ENCODE measurements at places on chromosomes 3 and 15.

GRCh38 chr3:188814581-188814980 is 357.2 kb upstream of the TPRG1 start:
- no peak for DNase-seq

DNA sequence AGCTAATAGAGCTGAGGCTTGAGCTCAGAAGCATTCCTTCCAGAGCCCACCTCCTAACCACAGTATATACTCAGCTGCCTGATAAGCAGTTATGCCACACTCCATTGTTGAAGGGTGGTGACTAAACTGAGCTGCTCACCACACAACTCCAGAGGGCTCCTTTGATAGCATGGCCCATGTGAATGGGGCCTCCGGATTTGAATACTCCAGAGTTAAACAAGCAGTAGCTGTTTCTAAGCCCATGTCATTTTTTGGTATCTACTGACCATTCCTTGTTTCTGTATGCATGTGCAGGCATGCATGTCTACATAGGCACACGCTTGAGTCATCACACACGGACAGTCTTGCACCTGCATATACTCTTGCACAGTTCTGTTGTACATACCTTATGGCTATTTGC is 28.9 kb downstream of the IGSF10 start:
- no peak for DNase-seq

DNA sequence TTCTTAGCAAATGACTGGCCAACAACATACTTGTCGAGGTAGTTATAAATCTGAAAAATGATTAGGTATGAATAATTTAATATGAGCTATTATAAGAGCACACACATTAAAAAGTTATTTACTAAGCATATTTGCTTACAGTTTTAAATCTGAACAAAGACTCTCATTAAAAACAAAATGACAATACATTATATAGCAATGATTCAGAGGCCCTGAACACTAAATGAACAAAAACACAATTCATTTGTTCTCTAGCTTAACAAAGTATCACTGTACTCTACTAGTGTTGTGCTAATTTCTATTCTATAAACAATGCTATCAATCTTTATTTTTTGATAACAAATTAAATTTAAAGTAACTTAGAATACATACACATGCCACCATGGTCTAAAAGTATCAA is 21.0 kb downstream of the CLPX start:
- DNase-seq, result no peak

- DNase-seq, result peak; percentile 75
Measured at GRCh38 chr3:64267721-64268604, 42.7 kb upstream of the PRICKLE2 start.

DNA sequence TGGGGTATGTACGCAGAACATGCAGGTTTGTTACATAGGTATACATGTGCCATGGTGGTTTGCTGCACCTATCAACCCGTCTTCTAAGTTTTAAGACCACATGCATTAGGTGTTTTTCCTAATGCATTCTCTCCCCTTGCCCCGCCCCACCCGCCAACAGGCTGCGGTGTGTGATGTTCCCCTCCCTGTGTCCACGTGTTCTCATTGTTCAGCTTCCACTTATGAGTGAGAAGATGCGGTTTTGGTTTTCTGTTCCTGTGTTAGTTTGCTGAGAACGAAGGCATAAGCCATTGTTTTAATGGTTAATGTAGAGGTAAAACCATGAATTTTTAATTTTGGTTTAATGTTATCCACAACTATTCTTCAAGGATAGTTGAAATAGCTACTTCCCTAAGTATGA is 346.8 kb upstream of the EPHA6 start:
- no peak for DNase-seq

DNA sequence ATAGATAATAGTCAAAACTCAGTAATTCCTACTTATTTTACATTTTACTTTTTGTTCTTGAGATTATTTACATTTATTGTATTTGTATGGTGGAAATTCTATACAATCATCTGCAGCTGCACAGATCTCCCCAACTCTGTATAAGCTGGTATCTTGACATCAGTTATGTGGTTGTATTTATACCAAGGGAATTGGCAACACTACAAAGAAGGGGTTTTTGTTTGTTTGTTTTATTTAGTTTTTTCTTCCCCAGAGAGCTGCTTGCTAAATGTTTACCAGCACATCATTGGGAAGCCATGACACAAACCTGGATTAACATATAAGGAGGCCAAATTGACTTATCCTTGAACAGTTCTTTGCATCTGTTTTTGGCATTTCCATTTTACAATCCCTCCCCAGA is 389.2 kb upstream of the KCNMB2 start:
- no peak for DNase-seq

GRCh38 chr3:170485294-170485693 is 66.6 kb downstream of the CLDN11 start:
- no peak for DNase-seq

GRCh38 chr3:12675115-12675810 is 11.3 kb upstream of the RAF1 start:
- DNase-seq, result no peak

- DNase-seq, result no peak
Measured at GRCh38 chr15:41341519-41341918, 8.8 kb downstream of the NUSAP1 start.

GRCh38 chr15:81880314-81880713 is 165.5 kb downstream of the MEX3B start:
- no peak for DNase-seq

DNA sequence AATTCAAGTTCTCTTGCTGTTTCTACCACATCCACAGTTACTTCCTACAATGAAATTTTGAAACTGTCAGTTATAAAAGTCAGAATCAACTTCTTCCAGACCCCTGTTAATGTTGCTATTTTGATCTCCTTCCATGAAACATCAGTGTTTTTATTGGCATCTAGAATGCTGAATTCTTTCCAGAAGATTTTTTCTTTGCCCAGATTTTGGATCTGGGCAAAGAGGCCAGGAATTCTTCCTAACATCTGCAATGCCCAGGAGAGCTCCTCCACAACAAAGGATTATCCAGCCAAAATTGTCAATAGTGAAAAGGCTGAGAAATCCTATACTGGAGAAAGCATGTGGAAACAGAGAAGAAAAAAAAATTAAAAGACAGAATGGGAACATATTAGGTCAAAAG is 75.5 kb downstream of the SERPINI1 start:
- DNase-seq, result no peak

- DNase-seq, result no peak
Measured at GRCh38 chr15:47376190-47376589, 341.1 kb upstream of the SEMA6D start.

DNA sequence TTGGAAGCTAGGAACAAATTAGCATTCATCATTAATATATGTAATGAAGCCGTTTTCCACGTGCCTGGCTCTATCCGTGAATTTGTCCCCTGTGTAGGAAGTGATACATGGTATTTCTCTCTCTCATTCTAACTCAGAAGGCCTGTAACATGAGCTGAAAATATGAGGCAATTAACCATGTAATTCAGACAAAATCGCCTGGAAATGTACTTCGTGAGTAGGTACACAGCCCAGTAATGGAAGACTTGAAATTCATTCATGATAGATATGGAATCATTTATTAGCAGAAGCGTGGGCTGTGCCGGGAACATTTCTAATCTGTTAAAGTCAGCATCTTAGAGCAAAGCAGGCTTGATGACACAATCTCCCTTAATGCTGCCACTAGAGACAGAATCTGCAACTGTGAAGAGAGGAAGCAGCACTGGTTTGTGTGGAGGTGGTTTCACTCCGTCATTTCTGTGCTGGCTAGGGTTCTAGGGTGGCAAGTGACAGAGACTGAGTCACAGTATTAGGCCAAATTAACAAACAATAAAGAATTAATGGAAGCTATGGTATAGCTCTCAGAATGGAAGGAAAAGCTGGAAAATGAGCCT is 225.0 kb upstream of the PROK2 start:
- peak; percentile 29 for DNase-seq

DNA sequence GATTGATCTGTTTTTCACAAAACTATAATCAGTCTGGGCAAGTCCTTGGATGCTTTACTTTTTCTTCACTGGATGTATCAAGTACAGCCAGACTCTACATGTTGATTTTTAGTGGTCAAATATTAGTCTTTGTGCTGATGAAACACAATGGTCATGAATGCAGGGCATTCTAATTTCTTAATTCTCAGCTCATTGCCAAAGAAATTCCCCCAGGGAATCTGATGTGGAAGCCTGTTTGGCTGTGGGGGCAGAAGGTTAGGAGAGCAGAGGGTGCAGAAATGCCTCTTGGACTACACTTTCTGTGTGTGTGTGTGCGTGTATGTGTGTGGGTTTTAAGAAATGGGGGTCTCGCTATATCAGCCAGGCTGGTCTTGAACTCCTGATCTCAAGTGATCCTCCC is 48.7 kb upstream of the HACD2 start:
- DNase-seq, result no peak

GRCh38 chr3:20080956-20081554 is 40.8 kb downstream of the KAT2B start:
- no peak for DNase-seq

DNA sequence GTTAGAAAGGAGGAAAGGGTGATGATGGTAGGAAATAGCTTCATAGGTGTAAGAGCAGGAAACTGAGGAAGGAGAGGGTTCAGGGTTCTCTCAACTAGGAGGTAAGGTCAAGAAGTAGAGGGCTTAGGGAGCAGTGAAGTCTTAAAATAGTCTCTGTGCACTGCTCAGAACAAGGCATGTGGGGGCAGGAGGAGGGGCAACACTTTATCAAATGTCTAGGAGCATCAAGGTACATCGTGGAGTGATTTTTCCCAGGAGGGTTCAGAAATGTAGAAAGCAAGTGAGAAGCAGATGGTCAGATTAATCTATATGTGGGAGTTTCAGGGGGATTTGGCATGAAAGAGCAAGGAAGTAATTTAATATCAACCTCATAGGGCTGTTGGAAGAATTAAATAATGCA is 58.8 kb downstream of the TNIK start:
- no peak for DNase-seq

DNA sequence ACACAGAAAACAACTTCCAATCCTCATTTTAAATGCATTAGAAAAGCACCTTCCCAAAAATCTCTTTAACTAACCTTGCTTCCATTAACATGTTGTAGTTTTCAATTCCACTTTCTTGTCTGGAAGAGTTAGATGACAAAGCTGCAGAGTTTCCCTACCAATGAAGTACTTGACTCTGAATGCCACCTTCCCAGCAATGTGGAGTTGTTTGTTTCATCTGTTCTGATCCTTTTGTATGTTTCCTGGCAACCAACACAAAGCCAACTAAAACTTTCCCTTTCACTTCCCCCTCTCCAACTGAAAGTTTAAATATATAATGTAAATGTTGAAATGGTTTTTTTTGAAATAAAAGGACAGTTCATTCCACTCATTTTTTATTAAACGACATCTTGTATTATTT is at the start of gene WDR49:
WDR49 (minus strand) TSS at position 183 of the 400 bp plus-strand sequence. CDS start 517 bp downstream, outside the sequence.
- peak; percentile 21 for DNase-seq

- DNase-seq, result peak; percentile 46
Measured at GRCh38 chr3:8741581-8742261, 8.1 kb downstream of the CAV3 start.

DNA sequence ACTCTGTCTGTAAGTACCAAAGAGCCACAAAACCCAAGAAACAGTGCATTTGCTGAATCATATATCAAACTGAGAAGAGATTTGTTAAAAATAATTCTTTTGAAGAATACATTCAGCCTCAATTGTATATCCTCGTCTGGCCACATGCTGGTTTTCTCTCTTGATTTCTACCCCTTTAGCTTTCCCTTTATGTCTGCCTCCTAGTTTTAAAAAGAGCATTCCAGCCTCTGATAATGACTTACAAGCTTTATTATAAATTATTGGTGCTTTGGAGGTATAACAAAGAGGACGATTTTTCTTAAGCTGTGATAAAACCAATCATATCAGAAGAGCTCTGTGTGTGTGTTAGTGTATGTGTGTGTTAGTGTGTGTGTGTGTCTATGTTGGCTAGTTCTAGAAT is 70.4 kb upstream of the ROBO2 start:
- DNase-seq, result peak; percentile 15

- no peak for DNase-seq
Measured at GRCh38 chr15:70407955-70408354, 310.2 kb upstream of the TLE3 start.

- no peak for DNase-seq
Measured at GRCh38 chr3:120147072-120147871, 53.0 kb upstream of the GSK3B start.

DNA sequence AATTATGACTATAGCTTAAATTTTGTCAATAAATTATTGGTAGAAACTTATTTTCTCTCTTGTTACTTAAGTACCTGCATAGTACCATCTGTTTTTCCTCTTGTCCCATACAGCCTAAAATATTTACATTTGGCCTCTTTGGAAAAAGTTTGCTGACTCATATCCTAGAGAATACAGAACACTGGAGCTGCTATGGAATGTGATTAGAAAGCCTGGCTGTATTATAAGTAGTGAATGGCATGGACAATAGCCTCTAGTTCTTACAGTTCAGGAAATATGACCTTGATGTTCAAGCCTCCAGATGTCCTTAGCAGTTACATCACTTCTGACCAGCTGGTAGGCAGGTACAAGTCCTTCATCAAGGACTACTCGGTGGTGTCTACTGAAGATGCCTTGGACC is 28.3 kb downstream of the ST8SIA2 start:
- peak; percentile 13 for DNase-seq

DNA sequence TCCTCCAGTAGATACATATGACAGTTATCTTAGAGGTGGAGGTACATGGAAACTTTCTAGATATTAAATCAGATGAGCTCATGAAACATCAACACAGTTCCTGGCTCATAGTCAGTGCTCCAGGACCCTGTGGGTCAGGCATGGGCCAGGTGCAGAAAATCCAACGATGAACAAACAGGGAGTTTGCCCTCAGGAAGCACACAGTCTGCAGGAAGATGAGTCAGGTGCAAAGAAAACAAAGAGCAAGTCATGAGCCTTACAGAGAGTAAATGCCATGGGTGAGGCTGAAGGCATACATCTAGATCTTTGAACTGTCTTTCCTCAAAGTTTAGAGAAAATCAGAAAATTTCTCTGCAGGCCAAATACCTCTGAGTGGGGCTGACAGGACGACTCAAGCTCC is 184.2 kb upstream of the TPM1 start:
- no peak for DNase-seq

GRCh38 chr15:81792646-81793045 is 253.2 kb downstream of the MEX3B start:
- DNase-seq, result peak; percentile 9

DNA sequence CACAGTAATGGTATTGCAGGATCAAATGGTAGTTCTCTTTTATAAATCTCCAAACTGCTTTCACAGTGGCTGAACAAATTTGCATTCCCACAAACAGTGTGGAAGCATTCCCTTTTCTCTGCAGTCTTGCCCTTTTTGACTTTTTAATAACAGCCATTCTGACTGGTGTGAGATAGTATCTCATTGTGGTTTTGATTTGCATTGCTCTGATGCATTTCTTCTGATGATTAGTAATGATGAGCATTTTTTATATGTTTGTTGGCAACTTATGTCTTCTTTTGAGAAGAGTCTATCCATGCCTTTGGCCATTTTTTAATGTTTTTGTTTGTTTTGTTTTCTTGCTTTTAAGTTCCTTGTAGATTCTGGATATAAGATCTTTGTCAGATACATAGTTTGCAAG is 316.1 kb upstream of the TMCO5A start:
- DNase-seq, result no peak

DNA sequence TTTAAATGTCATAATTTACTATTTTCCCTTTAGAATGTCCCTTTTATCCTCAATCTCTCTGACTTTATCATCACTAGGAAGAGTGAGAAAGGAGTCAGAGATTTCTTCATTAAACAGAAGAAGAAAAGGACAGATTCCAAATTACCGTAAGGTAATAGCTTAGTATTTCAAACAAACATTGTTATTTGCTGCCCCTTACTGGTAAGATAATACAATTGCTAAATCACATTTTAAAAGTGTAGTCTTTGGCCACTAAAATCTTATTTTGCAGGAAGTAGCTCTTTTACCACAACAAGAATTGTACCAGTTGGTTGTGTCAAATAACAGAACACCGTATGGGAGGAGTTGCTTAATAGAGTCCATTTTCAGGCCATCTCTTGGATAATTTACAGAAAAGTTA is 53.7 kb downstream of the CGGBP1 start:
- peak; percentile 6 for DNase-seq

All from umbilical cord (tissue), 2 donors.